ENCODE measurements at places on chromosomes 11 and 22.

DNA sequence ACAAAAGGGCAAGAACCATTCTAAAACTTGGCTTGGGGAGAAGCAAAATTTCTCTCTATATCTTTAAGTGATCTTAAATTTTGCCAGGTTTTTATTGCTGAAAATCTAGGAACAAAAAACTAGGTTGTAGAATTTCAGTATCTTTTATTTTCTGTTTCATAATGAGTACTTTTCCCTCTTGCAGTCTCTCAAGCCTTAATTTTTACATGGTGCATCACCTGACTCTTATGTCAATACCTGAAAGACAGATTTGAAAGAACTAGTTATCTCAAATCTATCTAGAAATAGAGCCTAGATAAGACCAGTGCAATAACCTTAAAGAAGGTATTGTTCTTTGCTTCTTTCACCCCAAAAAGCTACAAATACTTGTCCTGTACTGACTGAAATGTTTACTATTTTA lies 122.1 kb downstream of the TRIM44 start:
- no peak for DNase-seq

- DNase-seq, result peak; percentile 11
Measured at GRCh38 chr22:36194971-36195370, 6.6 kb downstream of the APOL4 start.

DNA sequence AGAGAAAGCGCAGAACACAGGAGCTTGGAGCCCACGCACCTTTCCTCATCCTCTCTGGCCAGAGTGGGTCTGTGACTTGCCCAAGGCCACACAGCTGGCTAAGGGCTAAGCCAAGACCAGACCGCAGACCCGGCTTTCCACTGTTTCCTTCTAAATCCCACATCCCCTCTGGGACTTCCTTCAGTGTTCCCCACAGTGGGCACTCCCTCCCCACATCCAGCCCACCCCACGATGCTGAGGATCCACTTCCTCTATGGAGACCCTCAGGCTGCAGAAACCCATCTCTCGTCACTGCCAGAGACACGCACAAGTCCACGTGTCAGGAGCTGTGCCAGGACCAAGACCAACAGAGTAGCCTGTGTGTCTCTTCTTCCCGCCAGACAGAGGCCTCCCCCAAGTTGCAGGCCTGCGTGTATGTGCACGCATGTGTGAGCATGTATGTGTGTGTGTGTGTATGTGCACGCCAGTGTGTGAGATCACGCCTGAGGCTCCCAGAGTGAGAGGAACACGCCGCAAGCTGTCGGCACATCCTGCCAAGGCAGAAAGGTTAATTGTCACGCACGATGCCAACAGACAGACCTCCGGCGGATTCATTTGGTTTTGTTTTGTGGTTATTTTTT lies 21.6 kb downstream of the PDGFB start:
- DNase-seq, result no peak

DNA sequence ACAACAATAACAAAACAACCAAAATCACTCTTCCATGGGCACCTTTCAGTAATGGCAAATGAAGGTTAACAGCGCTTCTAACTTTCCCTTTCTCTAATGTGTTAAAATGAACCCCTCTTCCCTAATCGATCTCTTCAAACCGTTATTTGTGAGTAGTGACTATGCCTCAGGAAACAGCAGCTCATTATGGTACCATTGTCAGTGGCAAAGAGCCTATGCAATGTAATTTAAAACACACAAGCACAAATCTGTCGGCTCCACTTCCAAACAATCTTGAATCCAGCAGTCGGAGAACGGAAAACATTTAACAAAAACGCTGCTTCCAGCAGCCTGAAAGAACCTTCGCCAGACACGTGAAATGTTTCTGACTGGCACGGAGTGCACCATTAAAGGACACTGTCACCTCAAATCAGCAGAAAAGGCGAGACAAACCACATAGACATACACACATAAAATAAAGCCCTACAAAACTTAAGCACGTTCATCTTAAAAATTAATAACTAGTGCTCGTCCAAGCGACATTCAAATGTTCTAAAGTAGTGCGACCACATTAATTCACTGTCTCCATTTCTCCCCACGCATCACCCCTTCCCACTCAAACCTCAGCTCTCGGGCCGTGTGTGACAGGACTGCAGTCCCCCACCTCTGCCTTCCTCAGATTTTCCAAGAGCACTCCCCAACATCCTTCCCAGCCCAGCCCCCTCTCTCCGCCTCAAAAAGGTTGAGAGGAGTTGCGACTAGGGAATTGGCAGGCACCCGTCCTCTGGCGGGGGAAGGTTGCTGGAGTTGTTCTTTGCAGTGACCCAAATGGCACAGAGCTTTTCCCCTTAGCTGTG lies 748 bp downstream of the RAB30 start:
- no peak for DNase-seq

GRCh38 chr11:2482745-2483144 lies 37.9 kb downstream of the KCNQ1 start:
- no peak for DNase-seq

DNA sequence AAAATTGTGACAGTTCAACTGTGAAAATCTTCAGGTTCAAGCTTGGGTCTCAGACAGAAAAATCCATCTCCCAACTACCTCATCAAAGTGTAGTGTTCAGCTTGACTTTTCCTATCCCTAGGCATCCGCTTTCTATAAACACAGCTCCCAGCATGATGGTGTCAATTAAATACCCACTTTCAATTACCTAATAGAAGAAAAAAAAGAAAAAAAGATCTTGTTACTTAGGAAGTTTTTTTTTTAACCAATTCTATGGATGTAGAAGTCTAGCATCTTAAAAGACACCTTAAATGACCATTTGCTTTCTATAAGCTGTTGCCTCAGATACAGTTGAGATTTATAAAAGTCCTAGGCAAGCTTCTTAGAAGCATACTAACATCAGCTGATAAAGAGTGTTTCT lies 244.1 kb upstream of the MTNR1B start:
- no peak for DNase-seq

- no peak for DNase-seq
Measured at GRCh38 chr22:29330753-29331152, 15.3 kb upstream of the RASL10A start.

DNA sequence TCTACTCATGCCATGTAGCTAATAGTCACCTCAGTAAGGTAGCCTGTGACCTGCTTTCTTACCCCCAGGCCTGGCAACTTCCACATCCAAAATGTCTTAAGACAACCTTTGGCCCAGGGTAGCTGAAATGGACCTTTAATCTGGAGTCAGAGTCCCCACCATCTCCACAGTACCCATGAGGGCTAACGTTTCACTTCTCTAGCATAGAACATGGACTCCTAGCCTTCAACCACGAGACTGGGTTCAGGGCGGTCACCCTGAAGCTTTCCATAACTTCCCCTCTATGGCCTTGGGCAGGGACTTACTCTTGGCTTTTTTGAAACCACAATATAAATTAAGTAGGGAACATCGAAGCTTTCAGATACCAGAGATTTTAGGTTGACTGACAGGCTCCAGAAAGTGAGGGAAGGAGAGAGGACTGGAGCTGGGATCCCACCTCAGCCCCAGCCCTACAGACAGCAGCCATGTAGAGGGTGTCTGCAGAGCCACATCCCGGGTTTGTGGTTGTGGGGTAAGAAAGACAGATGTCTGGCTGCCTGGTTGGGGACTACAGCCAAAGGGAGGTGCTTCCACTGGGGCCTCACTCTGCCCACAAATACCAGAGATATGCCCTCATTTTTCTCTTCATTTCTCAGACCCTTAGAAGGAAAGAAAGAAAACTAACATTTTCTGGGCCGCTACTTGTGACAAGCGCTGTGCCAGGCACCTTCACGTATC lies 2.6 kb downstream of the TBC1D10A start:
- no peak for DNase-seq

DNA sequence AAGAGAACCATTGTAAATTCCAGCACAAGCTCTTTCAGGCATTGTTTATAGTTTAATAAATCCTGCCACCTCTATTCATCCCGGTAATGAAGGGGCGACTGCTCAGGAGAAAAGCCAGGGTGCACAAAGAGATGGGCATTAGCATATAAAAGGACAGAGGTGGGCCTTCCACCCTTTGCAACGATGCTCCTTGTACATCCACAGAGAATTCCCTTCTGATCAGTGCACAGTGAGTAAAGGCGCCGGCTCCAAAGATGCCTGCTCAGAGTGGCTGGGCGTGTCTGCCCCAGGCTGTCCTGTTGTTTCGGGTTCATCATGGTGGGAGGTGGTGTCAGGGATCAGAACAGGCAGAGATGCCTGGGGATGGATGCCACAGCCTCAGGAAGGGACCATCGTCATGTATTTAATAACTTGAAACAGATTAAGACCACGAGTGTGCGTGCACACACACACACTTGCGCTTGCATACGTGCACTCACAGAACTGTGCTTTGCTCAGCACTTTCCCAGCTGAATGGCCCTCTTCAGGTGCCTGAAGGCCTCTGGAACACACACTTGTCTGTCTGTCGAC lies 305.0 kb downstream of the TBC1D22A start:
- DNase-seq, result no peak

GRCh38 chr22:49996518-49997250 lies 15.9 kb downstream of the IL17REL start:
- DNase-seq, result no peak

DNA sequence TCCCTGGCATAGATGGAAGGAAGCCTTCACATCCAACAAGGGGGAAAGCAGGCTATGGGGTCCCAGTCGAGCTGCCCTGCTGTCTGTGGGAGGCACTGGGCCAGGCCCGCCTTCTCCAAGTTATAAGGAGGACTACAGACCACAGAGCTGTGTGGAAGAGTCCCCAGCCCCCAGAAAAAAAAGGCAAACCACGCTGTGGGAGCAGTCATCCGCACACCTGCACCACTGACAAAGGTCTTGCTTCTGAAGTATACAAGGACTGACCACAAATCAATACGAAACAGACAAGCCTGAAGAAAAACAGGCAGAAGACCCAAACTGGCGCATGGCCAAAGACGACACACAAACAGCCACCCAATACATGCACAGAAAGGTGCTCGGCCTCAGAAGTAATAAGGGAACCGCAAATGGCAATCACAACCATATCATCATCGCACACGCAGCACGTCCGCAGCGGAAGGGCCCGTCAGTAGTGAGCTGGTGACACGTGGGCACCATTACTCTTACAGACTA lies 384.1 kb downstream of the CTTN start:
- no peak for DNase-seq

GRCh38 chr22:33397381-33397907 lies 339.3 kb upstream of the SYN3 start:
- DNase-seq, result no peak

DNA sequence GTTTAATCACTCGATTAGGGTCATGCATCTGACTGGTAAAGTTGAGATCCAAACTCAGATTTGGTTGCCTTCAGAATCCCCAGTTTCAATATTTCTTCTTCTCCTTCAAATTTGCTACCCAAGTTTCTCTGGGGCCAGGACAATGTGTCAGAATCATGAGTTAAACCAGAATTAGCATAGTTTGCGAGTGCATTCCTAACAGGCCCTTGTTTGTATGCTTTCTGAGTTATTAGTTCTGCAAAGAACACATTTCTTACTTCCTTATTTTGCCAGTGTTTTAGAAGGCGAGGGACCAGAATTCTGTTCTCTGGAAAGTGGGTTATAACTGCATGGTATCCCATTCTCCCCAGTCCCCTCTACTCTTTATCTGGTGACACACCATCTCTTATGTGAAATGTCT lies 112.0 kb downstream of the ARL14EP start:
- no peak for DNase-seq

GRCh38 chr11:118929501-118930093 lies 3.9 kb upstream of the BCL9L start:
- DNase-seq, result no peak

DNA sequence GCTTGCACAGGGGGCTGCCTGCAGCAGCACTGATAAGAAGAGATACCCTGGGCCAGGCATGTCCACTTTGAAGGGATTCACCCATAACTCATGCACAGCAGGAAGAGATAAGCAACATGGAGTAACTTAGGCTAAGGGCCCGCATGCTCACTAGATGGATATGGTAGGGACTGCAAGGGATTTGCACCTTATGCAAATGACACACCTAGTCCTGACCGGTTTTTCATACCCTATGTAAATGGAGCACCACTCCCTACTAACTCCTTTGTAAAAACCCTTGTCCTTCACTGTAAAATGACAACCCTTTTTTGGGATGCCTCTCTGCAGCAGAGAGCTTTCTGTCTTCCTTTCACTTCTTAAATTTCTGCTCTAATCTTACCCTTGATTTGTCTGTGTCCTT lies 658.9 kb upstream of the CCDC179 start:
- DNase-seq, result no peak

DNA sequence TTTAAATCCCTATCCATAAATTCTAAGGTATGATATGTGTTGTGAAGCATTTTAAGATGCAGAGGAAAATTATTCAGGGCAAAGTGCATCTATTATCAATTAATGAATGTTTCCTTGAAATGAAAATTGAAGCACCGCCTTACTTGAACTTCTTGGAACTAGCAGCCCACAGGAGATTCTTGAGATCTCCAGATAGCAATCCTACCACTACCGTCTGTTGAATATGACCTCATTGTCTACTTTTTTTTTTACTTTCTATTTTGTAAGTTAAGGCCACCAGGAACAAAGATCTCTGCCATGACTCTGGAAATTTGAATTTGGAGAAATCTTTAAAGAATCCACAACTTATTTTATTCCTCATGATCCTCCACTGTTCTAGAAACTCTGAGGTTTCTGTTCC lies 808.7 kb downstream of the KCNA4 start:
- DNase-seq, result no peak

DNA sequence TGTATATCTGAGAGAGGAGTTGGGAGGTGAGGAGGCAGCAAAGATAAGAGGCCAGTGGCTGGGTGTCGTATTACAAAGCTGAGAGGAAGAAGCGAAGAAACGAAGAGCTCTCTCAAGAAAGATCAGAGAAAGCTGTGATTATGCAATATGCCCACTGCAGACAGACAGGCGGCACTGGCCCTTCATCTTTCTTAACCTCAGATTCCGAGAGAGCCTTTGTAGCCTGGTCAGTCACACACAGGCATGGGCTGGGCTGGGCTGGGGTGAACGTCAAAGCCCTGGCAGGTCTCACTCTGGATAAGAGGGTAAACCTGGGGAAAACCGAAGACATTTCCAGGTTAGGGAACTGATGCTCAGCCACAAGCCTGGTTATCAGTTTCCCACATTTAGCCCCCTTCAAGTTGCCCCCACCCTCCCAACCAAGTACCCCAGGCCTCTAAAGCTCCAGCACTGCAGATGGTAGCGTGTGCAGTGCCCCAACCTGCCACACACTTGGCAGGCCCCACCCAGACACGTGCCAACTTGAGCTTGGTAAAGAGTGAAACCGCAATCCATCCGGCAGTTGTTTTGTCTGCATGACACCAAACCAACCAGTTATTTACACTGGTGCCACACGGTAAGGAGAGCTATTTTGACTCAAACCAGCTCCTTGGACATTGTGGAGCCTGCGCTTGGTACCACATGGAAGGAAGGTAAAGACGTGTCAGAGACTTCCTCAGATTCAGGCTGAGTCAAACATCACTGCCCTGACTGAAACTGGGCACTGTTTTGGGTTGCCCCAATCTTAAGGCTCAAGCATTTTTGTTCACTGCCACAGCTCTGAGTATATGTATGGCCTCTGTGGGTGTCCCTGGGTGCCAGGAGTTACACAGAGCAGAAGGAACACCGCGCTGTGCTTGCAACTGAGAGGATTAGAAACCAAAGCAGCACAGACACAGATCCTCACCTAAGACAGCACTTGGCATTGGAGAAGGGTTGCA lies 135.9 kb downstream of the FDX1 start:
- no peak for DNase-seq

- no peak for DNase-seq
Measured at GRCh38 chr22:41550952-41551491, 6.8 kb upstream of the POLR3H start.

Measured in stimulated activated CD8-positive, alpha-beta memory T cell treated with anti-CD3 and anti-CD28 coated beads, Interleukin-4, amount 100 ng/mL, for 1 hour (primary cell).